ENCODE measurements at places on chromosomes 7 and 10.

- DNase-seq, result no peak
These were observed 537.9 kb downstream of the ANKRD7 start for GRCh38 chr7:118762451-118762850.

DNA sequence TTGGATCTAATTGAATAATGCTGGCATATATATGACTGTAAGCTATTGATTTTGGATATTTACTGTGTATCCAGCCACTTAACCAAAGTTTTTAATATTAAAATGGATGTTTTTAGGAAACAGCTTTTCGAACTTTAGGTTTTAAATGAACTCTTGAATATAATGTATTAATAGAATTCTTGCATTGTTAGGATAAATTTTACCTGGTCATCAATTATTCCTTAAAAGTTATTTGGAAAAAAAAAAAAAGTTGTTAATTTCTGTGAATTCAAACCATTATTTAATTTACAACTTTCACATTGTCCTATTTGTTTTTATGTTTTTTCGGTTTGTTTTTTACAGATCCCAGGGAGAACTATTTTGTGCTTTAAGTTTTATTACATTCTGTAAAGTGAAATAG lies 9.8 kb downstream of the TMEM209 start:
- no peak for DNase-seq

- no peak for DNase-seq
These were observed 238.3 kb downstream of the AGMO start for GRCh38 chr7:15323550-15323949.

DNA sequence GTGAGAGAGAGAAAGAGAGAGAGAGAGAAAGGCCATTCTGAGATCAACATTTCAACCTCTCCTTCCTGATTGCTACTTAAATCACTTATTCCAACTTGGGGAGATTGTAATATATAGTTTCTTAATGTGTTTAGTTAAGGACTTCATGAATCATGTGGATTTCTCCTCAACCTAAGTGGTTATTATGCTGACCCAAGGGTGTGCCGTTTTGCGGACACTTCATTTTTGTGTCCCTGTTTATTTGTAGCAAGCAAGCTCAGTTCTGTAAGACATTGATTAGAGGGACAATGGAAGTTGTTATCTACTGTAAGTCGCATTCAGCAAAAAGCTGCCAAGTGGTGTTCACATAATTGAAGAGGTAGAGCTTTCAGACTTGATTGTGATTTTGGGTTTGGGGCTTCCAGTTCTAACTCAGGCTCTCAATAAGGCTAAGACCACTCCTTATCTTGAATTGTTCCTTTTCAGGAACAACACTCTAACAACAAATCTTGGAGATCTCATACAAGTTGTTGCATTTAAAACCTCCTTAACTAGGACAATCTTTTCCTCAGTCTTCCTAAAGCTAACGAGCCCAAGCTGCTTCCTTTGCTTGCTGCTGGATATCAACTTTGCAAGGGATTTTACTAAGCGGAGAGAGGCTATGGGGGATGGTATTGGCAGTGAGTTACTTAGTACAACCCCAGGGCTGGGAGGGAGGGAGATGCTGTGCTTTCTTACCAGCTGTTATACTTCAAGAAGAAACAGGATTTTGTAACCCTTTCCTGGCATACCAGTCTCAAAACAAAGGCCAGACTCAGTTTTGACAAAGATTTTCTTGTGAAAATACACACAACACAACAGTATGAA lies 19.8 kb upstream of the COL1A2 start:
- DNase-seq, result no peak

GRCh38 chr7:106563466-106564150 lies 97.3 kb downstream of the CCDC71L start:
- no peak for DNase-seq

- no peak for DNase-seq
These were observed 3.4 kb downstream of the VPS50 start for GRCh38 chr7:93235541-93235940.

DNA sequence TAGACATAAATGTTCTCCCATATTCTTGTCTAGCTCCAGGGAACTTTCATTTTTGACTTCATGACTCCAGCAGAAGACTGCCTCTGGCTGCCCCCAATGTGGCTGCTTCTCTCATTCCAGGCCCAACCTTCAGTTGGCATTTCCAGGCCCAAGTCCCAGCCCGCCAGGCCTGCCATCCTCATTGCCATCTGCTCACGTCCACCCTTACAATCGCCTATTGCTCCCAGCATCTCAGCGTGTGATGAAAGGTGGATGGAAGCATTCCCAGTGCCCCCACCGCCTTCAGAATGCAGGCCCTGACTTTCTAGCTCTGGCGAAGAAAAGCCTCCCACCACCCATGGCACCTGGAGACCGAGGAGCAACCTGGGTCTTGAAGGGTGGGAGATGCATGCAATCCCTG lies 132.1 kb upstream of the LANCL2 start:
- no peak for DNase-seq

DNA sequence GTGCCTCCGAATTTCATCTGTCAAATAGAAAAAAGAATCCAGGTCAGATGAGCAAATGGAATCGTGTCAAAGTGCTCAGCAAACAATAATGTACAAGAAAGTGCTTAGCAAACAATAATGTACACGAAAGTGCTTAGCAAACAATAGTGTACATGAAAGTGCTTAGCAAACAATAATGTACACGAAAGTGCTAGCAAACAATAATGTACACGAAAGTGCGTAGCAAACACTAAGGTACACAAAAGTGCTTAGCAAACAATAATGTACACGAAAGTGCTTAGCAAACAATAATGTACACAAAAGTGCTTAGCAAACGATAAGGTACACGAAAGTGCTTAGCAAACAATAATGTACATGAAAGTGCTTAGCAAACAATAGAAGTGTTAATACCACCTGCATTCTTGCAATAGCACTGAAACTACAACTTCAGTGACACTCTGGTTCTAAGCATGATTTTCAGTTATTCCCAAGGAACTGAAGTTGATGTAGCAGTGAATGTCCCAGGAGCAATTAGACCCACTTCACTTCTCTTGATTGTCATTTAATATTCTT lies 33.4 kb upstream of the MYL10 start:
- no peak for DNase-seq

GRCh38 chr10:5552376-5553321 lies 27.9 kb downstream of the CALML3 start:
- DNase-seq, result no peak

DNA sequence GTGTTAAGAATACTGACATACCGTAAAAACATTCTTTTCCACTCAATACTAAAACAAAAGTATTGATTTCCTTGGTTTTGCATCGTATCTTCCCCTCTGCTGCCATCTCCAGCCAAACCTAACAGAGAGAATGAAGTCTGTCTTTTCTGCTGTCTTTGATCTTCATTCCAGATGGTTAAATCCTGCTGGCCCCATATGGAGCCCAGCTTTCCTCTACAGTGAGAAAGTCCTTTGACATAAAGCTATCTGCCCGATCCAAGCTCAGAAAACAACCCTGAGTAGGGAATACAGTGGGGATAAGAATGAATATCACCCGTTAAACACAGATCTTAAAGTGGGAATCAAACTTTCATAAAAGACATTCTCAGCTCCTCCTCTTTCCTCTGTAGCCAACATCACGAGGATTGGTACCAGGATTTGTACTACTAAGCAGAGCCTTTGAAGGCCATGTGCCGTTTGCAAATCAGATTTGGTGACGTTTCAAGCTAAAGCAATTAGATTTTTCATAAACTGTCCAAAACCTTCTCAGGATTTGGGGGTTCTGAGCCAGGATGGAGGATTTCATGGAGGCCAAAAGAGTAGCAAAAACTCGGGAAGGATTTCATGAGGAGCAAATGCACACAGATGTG lies 30.8 kb upstream of the GPAM start:
- DNase-seq, result no peak

- no peak for DNase-seq
These were observed 123.7 kb upstream of the ASAH2 start for GRCh38 chr10:50375051-50375452.

GRCh38 chr10:96616961-96617360 lies 30.1 kb upstream of the TM9SF3 start:
- no peak for DNase-seq

DNA sequence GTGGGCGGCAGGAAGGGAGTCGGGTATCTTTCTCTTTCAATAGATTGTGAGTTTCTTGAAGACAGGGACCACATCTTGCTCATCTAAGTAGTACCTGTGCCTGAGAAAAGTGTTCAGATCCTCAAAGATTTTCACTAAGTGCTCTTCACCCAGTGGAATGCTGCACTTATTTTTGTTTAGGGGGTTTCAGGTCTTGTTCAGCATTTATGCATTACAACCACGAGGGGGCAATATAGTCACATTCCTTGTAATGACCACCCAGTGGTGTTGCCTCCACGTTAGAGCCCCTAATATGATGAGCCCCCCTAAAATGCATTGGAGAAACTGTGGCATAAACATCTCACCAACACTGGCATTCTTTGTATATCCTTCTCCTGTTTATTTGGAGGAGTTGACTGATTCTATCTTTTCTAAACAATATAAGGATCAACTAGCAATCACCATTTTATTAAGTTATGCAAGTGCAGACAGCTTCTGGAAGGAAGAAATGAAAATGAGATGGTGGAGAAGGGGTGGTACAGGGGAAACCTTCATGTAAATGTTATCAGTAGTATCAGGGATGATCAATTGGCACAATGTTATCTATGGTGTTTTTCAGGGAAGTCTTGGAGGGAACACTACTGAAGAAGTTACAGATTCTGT lies 3.1 kb upstream of the PAPSS2 start:
- DNase-seq, result peak; percentile 48

DNA sequence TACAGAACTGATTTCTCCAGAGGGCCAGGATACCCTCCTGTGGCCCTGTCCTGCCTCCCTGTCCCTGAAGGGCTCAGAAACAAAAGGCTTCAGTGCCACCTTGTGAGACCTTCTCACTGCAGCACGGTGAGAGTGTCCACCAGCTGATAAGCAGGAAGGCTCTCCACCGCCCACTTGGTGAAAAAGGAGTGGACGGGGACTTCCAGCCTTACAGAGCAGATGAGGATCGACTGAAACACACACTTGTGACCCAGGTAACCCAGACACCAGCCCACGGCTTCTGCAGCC lies 330.1 kb downstream of the GRID1 start:
- DNase-seq, result no peak

DNA sequence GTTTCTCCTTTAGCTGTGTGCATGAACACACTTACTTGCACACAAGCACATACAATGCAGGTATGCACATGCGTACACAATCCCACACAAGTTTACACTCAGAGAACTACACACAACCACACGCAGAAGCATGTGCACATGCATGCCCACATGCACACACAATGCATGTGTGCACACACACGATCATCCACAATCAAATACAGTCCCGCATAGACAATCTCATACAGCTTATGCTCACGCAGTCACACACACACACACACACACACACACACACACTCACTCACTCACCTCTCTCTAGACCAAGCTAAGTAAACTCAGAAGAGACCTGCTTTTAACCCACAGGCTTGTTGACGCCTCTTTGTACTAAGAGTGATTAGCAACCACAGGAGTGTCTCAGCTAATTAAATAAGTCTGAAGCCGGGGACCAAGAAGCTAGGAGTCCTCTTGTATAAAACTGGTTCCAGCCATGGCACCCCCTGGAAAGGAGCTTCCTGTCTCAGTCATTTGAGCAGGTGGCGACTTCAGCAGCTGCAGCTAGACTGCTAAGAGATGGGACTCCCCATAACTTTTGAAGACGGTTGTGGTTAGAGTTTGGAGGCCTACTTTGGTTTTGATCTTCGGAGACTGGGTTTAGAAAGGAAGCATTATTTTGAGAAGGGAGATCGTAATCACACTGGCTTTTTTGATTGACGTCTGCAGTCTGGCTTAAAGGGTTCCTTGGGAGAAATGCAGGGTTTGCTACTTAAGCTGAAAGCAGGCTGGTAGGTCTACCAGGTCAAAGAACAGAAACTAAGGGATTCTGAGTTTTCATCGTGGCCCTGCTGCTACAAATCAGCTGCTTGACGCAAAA lies 82.3 kb upstream of the ADRB1 start:
- DNase-seq, result no peak

DNA sequence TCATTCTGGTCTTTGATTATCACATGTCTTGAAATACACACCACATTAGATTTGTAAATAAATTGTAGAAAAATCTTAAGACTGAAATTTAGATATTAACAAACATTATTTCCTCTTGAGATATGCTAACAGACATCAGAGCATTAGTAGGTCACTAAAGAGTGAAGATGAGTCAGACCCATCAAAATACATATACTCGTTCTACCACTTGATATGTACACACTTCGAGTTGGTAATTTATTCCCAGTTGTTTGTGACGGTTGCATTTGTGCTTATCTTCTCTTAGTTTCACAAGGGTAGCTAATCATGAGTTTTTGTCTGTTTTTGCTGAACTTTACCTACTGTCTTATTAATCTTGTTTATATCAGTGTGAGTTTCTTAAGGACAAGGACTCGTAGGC lies 383.4 kb downstream of the AUTS2 start:
- DNase-seq, result no peak

- DNase-seq, result no peak
These were observed 32.0 kb downstream of the ANTXRL start for GRCh38 chr10:46318799-46319198.

DNA sequence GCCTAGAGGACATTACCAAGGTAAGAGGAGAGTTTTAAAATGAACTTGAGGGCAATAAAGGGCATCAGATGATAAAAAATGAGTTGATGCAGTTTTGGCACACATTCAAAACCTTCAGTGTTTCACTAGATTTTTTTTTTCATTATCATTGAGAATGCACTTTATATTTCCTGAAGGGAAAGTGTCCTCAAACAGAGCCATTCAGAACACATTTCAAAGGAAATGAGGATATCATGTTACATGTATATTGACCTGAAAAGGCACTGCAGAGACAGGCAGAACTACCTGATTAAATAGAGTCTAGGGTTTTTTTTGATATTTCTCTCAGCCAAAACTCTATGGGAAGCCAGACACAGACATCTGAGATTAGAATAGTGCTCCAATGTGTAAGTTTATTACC lies 454.0 kb downstream of the NEBL start:
- DNase-seq, result no peak
